Effector memory CD8-positive, alpha-beta T cell (primary cell): ENCODE measurements at places on chromosomes 3 and 15.

DNA sequence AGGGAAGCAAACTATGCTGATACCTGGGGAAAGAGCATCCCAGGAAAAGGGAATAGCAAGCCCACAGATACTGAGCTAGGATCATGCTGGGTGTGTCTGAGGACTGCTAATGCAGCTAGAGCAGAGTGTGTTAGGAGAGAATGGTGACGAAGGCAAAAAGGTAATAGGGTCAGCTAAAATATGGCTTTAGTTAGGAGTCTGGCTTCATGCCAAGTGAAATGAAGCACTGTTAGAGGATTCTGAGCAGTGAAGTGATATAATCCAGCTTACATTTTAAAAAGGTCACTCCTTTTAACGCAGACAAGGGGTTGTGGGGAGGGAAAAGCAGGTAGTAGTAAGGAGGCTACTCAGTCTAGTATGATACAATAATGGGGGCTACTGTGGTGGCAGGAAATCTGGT, 30.4 kb downstream of the SECISBP2L start:
- peaks cover 3% of the 10 kb centered on the region for H3K4me1 ChIP-seq
- H3K4me3 ChIP-seq = no peak overlapping the region
- no peak for DNase-seq

- H3K27me3 ChIP-seq = no peaks in the 10 kb centered on the region
- DNase-seq = no peak
- no peak overlapping the region for H3K4me3 ChIP-seq
- no peak overlapping the region for H3K27ac ChIP-seq
Observed at GRCh38 chr15:76791511-76791910, 113.6 kb downstream of the SCAPER start.

DNA sequence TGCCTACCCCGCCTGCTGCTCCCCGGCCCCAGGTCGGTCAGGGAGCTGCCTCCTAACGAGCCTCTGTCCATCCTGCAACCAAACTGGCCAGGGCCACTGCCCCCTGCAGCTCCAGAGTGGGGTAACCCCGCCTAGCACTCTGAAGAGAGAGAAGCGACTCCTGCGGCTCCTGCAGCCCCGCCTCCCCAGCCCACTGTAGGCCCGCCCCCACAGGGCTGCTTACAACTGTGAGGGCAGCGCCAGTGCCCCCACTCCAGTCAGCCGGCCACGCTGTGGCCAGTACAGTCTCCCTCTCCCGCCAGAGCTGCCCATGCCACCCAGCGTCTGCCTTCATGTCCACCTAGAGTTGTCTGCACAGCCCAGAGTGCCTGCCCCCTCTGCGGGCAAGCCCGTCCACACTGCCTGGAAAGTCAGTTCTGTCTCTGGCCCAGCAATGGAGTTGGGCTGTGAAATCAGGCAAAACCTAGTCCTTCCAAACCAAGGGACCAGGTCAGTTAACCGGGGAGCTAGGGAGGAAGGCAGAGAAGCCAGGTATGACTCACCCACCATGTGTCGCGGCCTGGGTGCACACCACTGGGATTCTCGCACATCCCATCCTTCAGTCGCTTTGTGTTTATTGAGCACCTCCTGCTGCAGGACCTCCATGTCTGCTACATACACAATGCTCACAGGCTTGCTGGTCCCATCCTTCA, 2.4 kb downstream of the UCN2 start:
- peaks cover 7% of the 10 kb centered on the region for H3K36me3 ChIP-seq
- no peak overlapping the region for H3K27ac ChIP-seq
- peaks cover 31% of the 10 kb centered on the region for H3K4me1 ChIP-seq
- H3K27me3 ChIP-seq = no peaks in the 10 kb centered on the region

DNA sequence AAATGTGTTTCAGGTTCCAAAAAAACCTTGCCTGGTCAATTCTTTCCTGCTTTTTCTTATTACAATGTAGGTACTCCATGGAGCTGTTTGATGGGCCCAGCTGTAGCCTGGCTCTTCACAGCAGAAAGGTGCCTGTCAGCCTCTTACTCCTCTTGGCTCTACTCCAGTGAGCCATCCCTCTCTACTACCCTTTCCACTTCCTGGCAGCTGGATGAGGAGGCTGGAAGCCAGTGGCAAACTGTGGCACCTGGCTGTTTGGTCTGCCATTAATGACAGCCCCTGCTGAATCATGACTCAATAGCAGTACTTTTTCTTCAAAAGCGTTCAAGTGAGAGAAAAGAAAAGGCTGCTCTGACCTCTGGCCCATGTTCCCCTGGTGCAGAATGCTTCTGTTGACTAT, 618.1 kb downstream of the PYDC2 start:
- H3K27ac ChIP-seq = no peak overlapping the region
- no peaks in the 10 kb centered on the region for H3K27me3 ChIP-seq
- H3K4me1 ChIP-seq = no peaks in the 10 kb centered on the region
- no peak overlapping the region for H3K4me3 ChIP-seq
- no peak for DNase-seq

DNA sequence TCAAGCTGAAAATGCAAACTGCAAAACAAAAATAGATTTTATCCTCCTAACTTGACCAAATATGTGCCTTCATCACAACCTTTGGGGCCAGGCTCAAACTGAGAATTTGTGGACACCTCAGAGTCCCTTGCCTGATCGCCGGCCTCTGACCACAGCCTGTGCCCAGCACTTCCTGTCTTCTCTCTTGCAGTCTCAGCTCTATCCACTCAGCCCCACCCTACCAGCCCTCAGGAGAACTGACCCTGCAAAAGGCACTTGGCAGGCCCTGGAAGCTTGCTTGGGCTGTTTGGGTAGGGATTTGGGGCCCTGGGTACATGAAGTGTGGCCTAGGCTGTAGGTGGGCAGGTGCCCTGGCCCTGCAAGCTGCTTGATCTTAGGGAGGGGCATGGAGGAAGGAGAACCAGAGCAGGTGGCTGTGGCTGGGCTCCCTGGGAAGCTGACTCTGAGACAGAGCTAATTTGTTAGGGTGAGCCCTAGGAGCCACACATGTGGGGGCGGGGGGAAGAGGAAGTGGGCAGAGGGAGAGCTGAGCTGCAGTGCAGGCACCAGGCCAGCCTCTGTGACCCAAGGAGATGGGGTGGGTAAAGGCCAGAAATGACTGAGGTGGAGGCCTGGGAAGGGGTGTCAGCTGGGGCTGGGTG, 8.6 kb downstream of the CLEC3B start:
- H3K4me1 ChIP-seq = peaks cover 12% of the 10 kb centered on the region
- DNase-seq = no peak
- peaks cover 67% of the 10 kb centered on the region for H3K27me3 ChIP-seq
- no peak overlapping the region for H3K27ac ChIP-seq

DNA sequence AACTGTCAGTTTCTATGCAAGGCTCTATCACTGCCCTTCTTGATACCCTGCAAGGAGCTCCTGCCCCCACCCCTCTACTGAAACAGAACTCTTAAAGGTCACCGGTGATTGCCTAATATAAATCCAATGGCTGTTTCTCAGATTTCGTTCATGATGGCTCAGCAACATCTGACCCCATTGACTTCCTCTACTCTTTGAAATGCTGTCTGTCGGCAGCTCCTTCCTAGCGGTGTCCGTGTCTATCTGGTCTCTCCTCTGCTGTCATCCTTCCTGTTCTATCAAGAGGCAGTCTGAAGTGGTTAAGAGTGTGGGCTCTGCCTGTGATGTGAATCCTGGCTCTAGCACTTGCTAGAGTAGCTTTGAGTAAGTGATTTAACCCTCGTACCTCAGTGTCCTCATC, 5.5 kb downstream of the TMEM266 start:
- no peaks in the 10 kb centered on the region for H3K36me3 ChIP-seq
- no peak overlapping the region for H3K4me3 ChIP-seq
- H3K27me3 ChIP-seq = peaks cover 41% of the 10 kb centered on the region
- peaks cover 9% of the 10 kb centered on the region for H3K4me1 ChIP-seq
- DNase-seq = no peak

DNA sequence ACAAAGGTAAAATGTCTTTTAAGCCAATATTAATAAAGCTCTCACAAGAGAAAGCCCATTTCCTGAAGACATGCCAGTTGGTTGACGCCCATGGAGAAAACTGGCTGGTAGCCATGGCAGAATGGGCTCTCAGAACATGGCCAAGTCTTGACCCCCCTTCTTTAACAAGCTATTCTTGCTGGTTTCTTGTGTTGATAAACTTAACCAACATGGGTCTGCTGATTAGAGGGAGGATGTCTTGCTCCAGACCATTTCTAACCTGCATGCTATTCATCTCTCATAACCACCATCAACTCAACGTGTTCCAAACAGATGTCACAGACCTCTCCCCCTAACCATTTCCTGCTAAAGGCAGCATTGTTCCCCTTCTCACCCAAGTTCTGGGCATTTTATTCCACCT, 25.7 kb downstream of the NTRK3 start:
- peaks cover 47% of the 10 kb centered on the region for H3K27me3 ChIP-seq
- no peaks in the 10 kb centered on the region for H3K4me1 ChIP-seq
- no peak overlapping the region for H3K27ac ChIP-seq
- DNase-seq = no peak
- H3K36me3 ChIP-seq = peaks cover 3% of the 10 kb centered on the region

DNA sequence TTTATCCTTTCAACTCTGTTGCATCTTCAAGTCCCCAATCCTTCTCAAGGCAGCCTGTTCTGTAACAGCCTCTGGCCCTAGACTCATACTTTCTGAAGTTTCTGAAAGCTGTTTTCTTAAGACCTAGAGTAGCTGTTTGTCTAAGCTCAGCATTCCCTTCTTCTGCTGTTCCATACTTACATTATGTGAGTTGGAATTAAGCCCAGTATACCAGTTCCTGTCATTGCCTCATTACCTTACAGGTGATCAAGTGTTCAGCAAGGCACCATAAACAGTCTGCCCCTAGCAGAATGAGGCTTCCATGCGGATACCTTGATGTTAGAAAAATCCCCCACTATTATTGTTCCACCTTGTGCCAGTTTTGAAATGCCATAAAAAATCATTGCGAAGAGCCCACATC, 180.6 kb downstream of the PLCL2 start:
- H3K4me3 ChIP-seq = no peak overlapping the region
- H3K27me3 ChIP-seq = no peaks in the 10 kb centered on the region
- no peak for DNase-seq

DNA sequence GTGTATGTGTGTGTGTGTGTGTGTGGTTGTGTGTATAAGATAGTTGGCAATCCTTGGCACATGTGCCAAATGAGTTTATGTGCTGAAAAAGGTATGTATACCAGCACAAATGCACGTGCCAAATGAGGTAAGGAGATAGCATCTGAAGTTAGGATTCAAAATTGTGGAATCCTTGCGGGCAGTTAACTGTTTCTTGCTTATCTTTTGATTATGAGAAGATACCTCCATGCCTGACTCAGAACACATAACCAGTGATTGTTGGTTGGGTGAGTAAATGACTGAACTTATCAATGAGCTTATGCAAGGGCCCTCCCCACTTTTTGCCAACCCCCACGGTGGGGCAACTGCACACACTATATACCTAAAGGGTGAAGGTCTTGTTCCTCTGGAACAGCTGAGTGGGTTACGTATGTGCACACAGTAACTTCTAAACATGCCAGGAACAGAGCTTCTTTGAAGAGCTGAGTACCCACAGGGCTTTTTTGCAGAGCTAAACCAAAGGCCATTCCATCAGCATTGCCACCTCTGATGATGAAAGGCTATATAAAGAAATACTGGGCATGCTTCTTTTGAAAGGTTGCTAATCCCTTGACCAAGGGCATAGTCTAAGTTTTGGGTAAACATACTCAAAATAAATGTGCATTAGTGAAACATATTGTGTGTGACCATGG, 60.1 kb downstream of the MEIS2 start:
- H3K27ac ChIP-seq = no peak overlapping the region
- H3K4me3 ChIP-seq = no peak overlapping the region
- H3K27me3 ChIP-seq = no peaks in the 10 kb centered on the region
- no peaks in the 10 kb centered on the region for H3K36me3 ChIP-seq
- no peak for DNase-seq

GRCh38 chr3:169594402-169594801, 69.1 kb downstream of the MECOM start:
- H3K27me3 ChIP-seq = peaks cover 53% of the 10 kb centered on the region
- H3K4me1 ChIP-seq = no peaks in the 10 kb centered on the region
- DNase-seq = no peak
- no peak overlapping the region for H3K4me3 ChIP-seq
- no peak overlapping the region for H3K27ac ChIP-seq

- no peaks in the 10 kb centered on the region for H3K4me1 ChIP-seq
- H3K27ac ChIP-seq = no peak overlapping the region
- H3K27me3 ChIP-seq = peaks cover 3% of the 10 kb centered on the region
- DNase-seq = no peak
Observed at GRCh38 chr3:170641510-170642236, 55.8 kb upstream of the SLC7A14 start.

GRCh38 chr15:48177383-48177765, 721 bp downstream of the MYEF2 start:
- peaks cover 8% of the 10 kb centered on the region for H3K4me1 ChIP-seq
- DNase-seq = no peak
- H3K4me3 ChIP-seq = peak overlapping the region; percentile 86
- H3K36me3 ChIP-seq = no peaks in the 10 kb centered on the region
- H3K27me3 ChIP-seq = peaks cover 22% of the 10 kb centered on the region
- H3K27ac ChIP-seq = peak overlapping the region; percentile 91

- H3K36me3 ChIP-seq = peaks cover 10% of the 10 kb centered on the region
- peak overlapping the region; percentile 28 for H3K27ac ChIP-seq
- no peak for DNase-seq
- peaks cover 17% of the 10 kb centered on the region for H3K4me1 ChIP-seq
Observed at GRCh38 chr3:27630885-27631284, 91.2 kb downstream of the EOMES start.

- no peak for DNase-seq
- H3K4me1 ChIP-seq = peaks cover 5% of the 10 kb centered on the region
- H3K27ac ChIP-seq = no peak overlapping the region
- H3K36me3 ChIP-seq = no peaks in the 10 kb centered on the region
Observed at GRCh38 chr3:52119099-52119498, 35.1 kb downstream of the POC1A start.

- H3K27ac ChIP-seq = no peak overlapping the region
- peaks cover 5% of the 10 kb centered on the region for H3K4me1 ChIP-seq
- H3K27me3 ChIP-seq = peaks cover 26% of the 10 kb centered on the region
- H3K4me3 ChIP-seq = no peak overlapping the region
Observed at GRCh38 chr3:194575484-194576210, 57.6 kb downstream of the TMEM44 start.

DNA sequence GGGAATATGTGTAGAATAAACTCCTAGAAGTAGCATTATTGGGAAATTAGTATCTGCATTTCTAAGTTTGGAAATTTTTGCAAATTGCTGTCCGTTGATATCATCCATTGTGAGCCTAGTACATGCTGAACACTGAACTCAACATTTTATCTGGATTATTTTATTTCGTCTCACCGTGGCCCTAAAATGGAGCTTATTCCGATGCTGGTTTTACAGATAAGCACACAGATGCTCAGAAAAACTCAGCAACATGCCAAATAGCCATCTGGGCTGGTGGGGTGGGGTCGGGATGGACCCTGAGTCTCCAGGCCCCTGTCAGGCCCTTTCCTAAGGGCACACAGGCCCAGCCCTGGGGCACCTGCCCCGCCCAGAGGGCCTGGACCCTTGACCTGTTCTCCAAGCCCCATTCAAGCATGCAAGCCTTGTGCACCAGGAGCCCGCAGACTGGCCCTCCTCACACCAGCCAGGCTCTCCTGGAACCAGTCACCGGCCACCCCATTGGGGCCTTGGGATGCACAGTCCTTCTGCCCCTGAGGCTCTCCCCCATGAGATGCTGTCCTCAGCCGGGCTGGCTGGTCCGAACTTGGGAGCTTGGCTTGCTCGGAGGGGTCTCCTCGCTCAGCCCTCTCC, 20.7 kb upstream of the KLF13 start:
- DNase-seq = no peak
- H3K27ac ChIP-seq = no peak overlapping the region
- peaks cover 18% of the 10 kb centered on the region for H3K4me1 ChIP-seq
- H3K27me3 ChIP-seq = peaks cover 33% of the 10 kb centered on the region
- peaks cover 5% of the 10 kb centered on the region for H3K36me3 ChIP-seq
- no peak overlapping the region for H3K4me3 ChIP-seq

- no peak overlapping the region for H3K4me3 ChIP-seq
- peaks cover 6% of the 10 kb centered on the region for H3K4me1 ChIP-seq
- peaks cover 4% of the 10 kb centered on the region for H3K36me3 ChIP-seq
- no peak for DNase-seq
- H3K27ac ChIP-seq = no peak overlapping the region
- no peaks in the 10 kb centered on the region for H3K27me3 ChIP-seq
Observed at GRCh38 chr15:95883064-95883463, 447.4 kb upstream of the NR2F2 start.
